SK-MEL-5 (cell line): ENCODE measurements at places on chromosomes 5 and 9.
A peak's percentile ranks its signal among the peaks of the same experiment; 100 is the strongest.

DNA sequence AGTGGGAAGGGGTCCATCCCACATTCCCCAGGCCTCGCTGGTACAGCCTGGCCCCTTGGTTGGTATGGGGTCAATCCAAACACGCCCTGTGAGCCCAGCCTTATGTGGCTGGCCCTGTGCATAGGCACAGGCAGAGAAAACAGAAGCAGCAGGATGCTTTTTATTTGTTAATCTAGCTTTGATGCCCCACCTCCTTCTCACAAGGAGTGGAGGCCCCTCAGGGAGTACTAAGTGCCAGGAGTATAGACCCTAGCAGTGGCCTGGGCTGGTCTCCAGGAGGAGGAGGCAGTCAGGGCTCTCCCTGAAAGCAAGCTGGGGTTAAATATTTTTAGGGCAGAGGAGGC lies 14.6 kb upstream of the TCF7 start:
- DNase-seq, result no peak

- DNase-seq, result peak; percentile 56
Observed at GRCh38 chr5:151002250-151002649, 18.1 kb upstream of the GPX3 start.

- no peak for DNase-seq
Observed at GRCh38 chr9:137411260-137411644, 11.7 kb downstream of the EXD3 start.

DNA sequence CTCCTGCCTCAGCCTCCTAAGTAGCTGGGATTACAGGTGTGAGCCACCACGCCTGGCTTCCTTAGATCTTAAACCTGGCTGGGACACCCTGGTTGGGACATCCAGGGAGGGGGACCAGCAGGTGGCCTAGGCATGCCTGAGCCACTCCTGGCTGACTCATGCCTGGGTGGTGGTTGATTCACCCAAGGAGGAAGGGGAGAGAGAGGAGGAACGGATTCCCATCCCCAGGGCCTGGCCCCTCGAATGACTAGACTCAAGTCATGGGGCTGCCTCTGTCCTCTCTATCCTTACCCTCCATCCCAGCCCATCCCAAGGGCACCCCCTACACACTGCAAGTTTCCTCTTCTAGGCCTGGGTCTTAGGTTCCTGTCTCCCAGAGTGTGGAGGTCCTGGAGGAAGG lies 12.7 kb downstream of the EEIG1 start:
- DNase-seq, result no peak

GRCh38 chr9:85204176-85204575 lies 534.6 kb downstream of the NTRK2 start:
- no peak for DNase-seq

DNA sequence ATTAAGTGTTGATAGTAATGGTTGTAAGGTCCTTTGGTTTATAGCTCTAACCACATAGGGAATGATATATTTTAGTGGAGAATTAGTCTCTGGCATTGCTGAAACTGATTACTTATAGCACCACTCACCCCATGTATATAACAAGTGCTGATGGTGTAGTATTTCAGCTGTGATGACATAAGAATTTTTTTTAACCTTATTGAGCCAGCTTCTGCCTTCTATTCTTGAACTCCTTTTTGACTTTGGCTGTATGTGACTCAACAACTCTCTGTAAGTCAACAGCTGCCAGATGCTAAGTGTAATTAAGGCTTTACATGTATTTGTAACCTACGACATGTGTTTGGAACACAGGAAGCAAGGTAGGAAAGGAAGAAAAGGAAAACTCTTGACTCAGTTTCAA lies 929.6 kb upstream of the WWC1 start:
- DNase-seq, result no peak

DNA sequence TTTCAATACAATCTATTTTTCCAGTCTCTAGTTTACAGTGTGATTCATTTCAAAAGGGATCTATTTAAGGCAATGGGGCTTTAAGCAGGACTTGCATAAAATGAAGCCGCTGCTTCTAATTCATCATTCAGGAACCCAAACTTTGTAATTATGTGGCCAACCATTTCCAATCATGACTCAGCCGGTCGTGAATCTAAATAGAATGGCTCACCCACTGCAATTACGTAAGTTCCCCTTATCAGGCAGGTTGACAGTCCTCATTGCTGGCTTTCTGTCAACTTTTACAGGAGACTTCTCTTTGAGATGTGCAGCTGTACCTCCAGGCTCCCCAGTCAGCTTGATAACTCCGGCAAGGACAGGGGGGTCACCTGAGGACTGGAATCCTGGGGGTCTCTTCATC lies 152.8 kb upstream of the DAP start:
- no peak for DNase-seq

GRCh38 chr5:121024416-121025311 lies 560.6 kb downstream of the PRR16 start:
- no peak for DNase-seq

DNA sequence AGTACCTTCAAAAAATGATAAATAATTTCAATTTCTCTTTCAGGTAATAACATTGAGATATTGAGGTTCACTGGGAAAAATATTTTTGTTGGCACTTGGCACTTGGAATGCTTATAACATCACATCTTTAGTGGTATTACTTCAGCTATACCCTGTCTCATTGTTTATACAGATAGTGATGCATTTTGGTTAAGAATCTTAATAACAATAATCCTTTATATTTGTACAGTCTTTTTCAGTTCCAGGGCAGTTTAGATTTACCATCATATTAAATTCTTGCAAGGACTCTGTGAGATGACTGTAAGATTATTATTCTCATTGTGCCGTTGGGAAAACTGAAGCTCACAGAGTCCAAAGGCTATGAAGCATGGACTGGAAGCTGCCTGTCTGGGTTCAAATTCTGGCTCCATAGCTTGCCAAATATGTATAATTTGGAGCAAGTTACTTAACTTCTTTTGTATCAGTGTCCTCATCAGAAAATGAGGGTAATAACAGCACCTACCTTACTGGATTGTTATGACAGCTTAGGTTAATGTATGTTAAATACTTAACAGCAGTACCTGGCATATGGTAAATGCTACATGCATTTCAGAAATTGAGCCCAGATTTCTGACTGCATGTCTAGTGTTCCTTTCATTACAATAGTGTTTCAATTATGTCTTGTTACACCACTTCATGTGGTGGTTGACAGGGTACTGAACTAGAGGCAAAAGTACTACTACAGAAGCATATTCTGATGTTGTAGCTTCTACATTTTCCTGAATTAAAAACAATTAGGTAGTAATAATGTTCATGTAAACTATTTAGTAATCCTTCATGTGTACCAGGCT lies 272.2 kb downstream of the PLK2 start:
- DNase-seq, result no peak

- DNase-seq, result no peak
Observed at GRCh38 chr5:61600123-61600444, 268.0 kb downstream of the ZSWIM6 start.

DNA sequence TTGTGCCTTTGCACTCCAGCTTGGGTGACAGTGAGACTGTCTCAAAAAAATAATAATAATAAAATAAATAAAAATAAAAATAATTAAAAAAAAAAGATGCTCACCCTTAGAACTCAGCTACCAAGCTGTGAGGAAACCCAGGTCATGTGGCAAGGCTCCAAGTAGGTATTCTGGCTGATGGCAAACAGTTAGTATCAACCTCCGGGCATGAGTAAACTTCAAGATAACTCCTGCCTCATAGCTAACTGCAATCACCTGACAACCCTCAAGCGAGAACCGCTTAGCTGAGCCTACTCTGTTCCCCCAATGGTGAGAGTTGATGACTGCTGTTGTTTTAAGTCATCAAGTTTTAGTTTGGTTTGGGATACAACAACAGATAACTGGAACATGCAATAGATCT lies 6.1 kb upstream of the SLC44A1 start:
- DNase-seq, result no peak

GRCh38 chr5:168890816-168891812 lies 311.9 kb upstream of the PANK3 start:
- DNase-seq, result no peak

DNA sequence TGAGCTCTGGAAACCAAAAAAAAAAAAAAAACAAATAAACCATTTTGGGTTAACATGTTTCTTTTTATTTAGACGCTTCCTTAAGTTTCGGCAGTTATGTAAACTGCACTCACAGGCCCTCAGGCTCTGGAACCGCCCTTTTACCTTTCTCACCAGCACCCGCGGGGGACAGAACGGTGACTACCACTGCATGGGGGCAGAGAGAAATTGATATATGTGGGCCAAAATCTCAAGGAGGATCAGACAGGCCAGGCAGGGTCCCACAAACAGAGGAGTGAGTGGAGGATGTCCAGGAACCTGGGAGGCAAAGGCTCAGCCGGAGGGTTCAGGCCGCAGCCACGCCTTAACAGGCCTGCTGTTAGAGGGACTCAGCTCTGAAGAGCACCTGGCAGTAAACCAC lies 54.4 kb downstream of the IRX2 start:
- no peak for DNase-seq

DNA sequence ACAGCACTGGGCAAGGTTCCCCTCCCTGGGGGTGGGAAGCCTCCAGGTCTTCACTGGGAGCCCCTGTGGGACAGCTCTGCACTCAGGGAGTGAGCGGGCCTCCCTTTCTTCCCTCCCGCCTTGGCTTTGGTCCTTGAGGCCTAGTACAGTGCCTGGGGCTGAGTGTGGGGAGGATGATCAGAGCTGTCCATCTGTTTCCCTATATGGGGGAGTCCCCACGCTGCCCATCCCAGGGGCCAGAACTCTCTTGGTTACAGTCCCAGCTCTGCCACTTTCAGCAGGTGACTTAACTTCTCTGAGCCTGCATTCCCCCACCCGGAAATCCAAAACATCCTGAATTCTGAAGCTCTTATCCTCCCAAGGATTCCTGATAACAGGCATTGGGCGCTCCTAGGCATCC lies 42.6 kb downstream of the DAB2IP start:
- no peak for DNase-seq

DNA sequence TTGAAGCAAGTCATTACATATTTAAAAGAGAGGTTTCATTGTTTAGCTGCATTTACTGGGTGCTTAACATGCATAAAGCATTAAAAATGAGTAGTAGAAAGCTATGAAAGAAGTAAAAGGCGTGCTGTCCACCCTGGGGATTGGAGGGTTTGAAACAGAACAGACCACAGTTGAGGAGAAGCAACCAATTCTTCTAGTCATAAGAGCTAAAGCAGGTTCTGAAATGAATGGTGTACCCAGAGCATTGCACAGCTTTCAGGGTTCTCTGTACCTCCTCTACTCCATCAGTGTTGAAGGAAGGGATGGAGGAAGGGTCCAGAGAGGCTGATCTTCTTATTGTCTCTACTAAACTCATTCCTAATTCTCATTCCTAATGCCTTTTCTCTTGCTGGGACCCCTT lies 68.9 kb downstream of the SH3RF2 start:
- no peak for DNase-seq

- peak; percentile 72 for DNase-seq
Observed at GRCh38 chr9:92328225-92328624, 2.5 kb downstream of the CENPP start.

- no peak for DNase-seq
Observed at GRCh38 chr9:82332018-82332773, 343.6 kb downstream of the SPATA31D1 start.

DNA sequence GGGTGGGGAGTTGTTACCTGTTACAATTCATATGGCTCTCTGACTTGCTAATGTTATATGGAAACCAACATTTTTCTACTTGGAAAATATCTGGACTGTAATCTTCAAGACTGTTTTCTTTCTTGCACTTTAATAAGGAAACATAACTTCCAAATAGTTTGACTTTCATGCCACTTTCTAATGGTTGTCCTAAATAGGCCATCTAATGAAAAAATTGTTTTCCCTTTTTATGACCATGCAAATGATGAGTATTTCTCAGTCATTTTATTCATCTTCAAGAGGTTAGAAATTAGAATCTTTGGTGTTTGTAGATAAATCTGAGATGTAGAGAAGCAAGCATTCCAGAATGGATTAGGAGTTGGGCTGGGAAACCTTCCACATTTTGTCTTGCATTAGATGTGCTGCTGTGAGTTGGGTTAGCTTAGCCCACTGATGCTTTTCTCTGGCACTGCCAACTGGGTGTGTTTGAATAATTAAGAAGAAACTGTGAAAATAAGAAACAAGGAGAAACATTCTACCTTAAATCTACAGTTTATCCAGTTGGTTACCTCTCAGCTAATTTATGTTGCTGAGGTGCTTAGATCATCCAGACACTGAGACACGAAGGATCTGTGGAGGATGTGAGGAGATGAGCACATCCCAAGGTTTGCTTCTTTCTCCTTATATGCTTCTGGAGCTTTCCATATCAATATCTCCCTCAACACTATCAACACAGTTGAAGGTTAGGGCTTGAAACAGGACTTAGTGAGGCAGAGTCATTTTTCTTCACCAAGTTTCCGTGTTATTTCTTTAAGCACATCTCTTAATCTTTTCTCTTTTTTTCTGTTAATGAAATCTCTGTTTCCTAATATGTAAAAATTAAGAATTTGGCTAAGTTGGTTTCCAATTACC lies 2.7 kb downstream of the RASGRF2 start:
- DNase-seq, result no peak

DNA sequence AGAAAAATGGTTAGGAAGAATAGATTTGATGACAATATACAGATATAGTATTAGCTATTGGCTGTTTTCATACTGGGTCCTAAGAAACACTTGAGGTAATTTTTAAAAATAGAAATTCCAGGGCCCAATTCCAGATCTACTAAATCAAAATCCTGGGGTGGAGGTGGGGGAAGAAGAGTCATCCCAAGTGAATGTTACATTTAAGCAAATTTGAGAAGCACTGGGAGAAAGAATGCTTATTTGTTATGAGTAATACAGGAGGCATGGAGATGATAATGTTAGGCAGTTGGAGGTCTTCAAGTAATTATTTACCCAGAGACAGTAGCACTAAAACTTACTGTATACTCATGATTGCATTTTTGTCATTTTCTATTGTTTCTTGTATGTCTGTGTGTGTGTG lies 93.0 kb upstream of the DAB2 start:
- DNase-seq, result no peak

DNA sequence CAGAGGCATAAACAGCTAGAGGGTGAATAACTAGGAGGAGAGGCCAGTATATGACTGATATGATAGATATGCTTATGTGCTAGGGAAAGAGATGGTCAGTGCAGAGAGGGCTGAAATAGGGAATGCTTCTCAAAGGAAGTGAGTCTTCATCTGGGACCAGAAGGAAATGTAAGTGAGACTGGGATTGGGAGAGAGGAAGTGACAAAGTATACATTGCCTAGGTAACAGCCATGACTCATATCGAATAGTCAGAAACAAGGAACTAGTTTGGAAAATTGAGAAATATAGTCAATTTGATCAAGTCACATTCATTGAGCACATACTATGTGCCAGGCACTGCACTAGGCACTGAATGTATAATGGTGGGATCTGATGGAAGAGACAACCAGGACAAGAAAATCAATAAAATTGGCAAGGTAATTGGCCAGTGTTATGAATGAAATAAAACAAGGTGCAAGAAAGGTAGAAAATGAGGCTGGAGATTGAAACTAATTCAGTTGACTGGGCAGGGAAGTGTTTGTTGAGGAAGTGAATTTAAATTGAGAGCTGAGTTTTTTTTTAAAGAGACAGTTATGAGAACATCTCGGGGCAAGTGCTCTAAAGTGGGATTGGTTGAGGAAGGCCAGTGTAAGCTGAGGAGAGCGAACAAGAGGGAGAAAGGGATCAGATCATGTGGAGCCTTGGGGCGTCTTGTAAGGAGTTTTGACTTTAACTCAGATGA lies 4.3 kb downstream of the ERAP2 start:
- DNase-seq, result no peak
